ENCODE measurements at places on chromosomes 11 and 22.

- peak; percentile 55 for DNase-seq
Measured at GRCh38 chr11:74195828-74196227, 24.7 kb downstream of the PPME1 start.

DNA sequence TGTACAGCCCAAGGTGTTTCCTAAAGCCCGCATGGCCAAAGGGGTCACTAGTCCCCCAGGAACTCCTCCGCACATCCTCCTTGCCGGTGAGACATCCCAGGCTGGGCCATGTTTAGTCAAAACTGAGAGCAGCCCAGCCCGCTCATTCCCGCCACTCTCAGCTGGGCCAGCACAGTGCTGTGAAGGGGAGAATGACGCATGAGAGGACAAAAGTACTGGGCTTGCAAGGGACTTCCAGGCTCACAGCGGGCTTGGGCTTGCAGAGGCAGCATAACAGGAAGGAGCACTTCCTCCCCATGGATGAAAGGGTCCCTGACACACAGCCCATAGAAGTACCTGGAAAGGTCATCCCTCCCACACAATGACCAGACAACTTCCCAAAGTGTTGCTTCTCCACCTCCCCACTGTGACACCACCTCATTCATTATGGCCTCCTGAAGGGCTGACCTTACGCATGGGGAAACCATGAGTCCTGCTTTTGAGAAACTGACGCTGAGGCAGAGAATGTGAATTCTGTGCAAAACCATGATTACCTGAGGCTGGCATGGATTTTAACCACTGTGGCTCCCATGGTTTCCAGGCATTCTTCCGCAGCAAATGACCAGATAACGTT lies 19.1 kb downstream of the ETS1 start:
- no peak for DNase-seq

- DNase-seq, result no peak
Measured at GRCh38 chr22:37012262-37012904, 6.9 kb downstream of the TST start.

DNA sequence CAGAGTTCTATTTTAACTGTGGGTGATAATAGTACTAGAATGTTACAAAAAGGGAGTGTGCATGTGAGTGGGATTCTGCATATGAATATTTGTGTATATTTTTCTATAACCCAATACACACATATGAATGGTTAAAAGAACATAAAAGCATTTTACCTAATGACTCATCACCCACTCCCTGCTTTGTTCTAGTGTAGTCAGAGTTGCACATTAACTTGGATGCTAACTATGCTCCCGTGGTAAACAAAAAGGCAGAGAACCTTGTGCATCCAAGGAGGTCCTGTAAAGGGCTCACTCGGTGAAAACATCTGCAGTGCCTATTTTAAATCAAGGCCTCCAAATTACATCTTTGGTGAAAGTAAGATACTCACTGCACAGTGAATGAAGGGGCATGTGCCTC lies 1289.4 kb downstream of the LRRC4C start:
- DNase-seq, result no peak

DNA sequence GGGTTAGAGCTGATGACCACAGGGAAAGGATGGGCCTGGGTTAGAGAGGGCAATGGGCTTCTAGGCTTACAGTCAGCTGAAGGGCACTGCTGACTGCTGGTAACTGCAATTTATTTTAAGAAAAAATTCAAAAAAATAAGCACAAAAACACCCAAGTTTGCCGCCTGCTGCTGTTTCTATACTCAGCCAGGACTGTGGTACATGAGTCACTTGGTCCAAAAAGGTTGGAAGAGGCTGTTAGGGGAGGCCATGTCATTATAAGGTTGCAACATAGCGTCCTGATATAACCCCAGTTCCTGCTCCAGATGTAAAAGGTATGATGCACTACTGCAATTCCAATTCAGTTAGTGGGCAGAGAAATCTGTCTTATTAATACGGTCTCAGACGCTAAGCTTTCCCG lies 98.9 kb downstream of the ETS1 start:
- DNase-seq, result peak; percentile 98

GRCh38 chr11:125401746-125402145 lies 94.3 kb downstream of the FEZ1 start:
- no peak for DNase-seq

GRCh38 chr11:117910525-117910924 lies 18.7 kb downstream of the TMPRSS13 start:
- no peak for DNase-seq

- no peak for DNase-seq
Measured at GRCh38 chr11:62150887-62151736, 27.3 kb downstream of the INCENP start.

GRCh38 chr11:86181379-86181778 lies 63.2 kb upstream of the EED start:
- no peak for DNase-seq

- DNase-seq, result no peak
Measured at GRCh38 chr11:110044226-110044968, 48.8 kb upstream of the ZC3H12C start.

DNA sequence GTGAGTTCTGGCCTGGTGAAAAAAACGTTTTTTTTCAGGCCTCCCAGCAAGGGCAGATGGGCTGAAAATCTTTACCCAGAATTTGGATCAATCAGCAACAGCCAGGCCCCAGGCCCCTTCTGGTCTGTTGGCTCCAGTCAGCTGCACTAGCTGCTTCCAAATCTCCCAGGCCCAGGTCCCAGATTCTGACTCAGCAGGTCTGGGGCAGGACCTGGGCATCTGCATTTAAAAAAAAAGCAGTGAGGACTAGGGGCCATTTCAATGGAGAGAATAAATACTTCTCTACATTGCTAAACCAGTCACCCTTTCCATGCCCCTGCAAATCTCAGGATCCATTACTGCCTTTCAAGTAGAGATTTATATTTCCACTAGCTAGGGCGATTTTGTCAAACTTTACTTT lies 4.3 kb downstream of the SLC15A3 start:
- DNase-seq, result no peak

GRCh38 chr11:126082251-126083109 lies 19.8 kb upstream of the CDON start:
- DNase-seq, result no peak

GRCh38 chr11:128531588-128531987 lies 55.8 kb downstream of the ETS1 start:
- no peak for DNase-seq

GRCh38 chr22:37659897-37660708 lies 1.6 kb downstream of the PDXP start:
- no peak for DNase-seq

- no peak for DNase-seq
Measured at GRCh38 chr22:47406180-47406834, 643.9 kb downstream of the TBC1D22A start.

DNA sequence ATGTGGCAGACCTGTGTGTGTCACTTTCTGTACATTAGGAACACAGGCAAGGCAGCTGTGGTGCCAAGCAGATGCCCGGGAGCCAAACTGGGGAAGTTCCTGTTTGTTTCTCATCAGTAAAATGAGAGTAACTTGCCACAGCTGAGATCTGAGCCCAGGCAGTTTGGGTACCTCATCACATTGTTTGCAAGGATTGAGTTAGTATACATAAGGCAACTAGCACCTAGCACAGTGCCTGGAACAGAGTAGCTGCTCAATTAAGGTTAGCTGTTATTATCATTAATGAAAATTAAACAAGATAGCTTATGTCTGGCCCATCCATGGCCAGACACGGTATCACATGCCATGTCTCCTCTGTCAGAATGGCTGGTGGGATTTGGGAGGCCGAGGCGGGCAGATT lies 7.8 kb downstream of the SOX10 start:
- DNase-seq, result no peak

DNA sequence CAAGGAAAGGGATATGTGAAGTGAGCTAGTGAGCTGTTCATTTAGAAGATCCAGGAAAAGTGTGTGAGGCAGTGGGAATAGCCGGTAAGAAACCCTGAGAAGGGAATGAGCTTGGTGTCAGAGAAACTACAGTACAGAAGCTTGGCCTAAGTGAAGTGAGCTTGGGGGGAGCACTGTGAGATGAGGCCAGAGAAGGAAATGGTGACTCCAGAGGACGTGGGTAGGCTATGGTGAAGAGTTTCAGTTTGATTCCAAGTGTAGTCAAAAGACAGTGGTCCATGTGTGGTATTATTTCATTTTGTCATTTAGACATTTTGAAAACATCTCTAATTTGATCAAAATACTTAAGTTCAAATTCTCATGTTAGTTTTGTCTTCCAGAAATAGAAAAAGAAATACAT lies 77.2 kb downstream of the GRK3 start:
- no peak for DNase-seq

DNA sequence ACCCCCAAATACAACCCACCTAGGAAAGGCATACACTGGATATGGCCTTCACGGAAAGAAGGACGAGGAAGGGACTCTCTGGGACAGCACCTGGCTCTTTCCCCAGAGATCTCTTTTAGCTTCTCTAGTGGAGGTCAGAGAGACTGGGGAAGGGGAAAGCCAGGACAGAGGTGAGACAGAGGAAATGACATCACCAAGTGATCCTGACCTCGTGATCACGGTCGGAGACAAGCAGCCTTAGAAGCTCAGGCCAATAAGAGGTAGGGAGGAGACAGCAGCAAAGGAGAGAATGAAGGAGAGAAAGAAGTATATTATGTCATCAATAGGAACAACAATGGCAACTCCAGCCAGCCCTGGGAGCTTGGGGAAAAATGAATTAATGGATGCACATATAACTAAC lies 15.4 kb upstream of the TMPRSS13 start:
- no peak for DNase-seq

DNA sequence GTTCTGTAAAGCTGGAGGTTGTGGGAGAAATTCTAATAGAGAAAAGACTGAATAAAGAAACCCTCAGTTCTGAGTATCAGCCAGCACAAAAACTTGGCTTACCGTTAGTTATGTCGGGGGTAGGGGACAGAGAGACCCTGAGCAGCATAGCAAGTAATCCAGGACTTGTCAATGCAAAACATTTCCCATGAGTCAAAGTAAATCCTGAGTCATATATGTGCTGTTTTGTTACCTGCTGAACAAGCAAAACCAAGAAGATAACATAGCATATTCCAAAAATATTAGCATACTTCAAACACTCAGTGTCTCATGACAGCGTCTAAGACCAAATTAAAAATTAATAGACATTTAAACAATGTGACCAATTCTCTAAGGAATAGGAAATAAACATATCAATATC lies 75.1 kb upstream of the LUZP2 start:
- DNase-seq, result no peak

- no peak for DNase-seq
Measured at GRCh38 chr22:42207918-42208317, 62.5 kb downstream of the TCF20 start.

- DNase-seq, result no peak
Measured at GRCh38 chr11:134916421-134917213, 504.6 kb upstream of the B3GAT1 start.

- DNase-seq, result no peak
Measured at GRCh38 chr11:132493801-132494200, 1038.5 kb downstream of the OPCML start.

DNA sequence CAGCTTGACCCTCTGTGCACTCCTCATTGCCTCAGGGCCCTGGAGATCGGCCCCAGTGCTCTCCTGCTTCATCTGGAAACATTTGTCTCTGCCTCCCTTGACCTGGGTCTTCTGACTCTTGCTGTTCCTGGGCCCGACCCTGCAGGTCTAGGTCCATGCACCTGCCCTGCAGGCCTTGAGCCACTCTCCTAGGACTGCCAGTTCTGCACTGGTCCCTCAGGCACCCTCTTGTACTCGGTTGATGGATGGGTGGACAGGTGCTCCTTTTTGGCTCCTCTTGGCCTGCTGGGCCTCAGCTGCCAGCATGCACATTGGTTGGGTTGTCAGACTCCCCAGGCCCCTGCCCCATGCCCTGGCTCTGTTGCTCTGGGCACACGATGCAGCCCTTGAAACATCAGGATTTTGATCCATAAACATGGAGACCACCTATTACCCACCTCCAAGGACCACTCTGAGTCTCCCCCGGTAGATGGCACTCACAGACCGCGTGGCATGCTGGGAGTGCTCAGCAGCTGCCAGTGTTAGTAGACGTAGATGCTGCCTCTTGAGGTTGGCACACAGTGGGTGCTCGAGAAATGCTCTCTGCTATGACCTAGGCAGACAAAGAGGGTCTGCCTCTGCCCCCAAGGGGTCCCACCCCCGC lies 20.2 kb upstream of the ACR start:
- DNase-seq, result no peak

DNA sequence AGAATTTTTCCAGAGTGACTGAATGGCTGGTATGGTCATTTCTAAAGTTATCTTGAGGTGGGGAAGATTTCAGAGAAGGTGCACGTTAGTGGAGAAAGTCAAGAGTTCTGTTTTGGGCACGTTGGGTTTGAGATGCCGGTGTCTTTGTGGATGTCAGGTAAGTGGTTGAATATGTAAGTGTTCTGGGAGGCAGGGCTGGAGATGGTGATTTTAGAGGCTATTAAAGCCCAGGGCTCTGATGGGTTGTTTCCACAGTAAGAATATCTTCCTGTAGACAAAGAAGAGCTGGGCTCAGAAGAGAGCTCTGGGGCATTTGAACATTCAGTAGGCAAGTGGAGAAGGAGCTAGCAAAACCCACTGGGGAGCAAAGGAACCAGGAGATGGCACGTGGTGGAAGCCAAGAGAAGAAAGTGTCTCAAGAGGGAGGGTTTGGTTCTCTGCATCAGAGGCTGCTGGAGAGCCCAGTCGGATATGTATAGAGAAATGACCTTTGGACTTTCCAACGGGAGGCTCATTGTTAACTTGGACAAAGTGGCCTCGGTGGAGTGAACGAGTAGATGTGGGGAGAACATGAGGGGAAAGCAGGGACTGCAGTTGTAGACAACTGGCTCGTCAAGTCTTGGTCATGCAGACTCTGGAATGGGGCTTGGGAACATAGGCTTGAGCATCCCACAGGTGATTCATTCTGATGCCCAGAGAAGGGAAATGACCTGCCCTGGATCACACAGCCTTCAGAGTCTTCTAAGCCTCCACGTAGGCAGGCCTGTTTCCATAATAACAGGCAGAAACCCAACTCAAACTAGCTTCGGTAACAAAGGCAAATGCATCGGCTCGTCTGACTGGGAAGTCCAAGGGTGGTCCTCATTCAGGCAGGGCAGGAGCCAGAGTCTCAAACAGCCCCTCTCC lies 98.4 kb upstream of the PARVA start:
- no peak for DNase-seq

DNA sequence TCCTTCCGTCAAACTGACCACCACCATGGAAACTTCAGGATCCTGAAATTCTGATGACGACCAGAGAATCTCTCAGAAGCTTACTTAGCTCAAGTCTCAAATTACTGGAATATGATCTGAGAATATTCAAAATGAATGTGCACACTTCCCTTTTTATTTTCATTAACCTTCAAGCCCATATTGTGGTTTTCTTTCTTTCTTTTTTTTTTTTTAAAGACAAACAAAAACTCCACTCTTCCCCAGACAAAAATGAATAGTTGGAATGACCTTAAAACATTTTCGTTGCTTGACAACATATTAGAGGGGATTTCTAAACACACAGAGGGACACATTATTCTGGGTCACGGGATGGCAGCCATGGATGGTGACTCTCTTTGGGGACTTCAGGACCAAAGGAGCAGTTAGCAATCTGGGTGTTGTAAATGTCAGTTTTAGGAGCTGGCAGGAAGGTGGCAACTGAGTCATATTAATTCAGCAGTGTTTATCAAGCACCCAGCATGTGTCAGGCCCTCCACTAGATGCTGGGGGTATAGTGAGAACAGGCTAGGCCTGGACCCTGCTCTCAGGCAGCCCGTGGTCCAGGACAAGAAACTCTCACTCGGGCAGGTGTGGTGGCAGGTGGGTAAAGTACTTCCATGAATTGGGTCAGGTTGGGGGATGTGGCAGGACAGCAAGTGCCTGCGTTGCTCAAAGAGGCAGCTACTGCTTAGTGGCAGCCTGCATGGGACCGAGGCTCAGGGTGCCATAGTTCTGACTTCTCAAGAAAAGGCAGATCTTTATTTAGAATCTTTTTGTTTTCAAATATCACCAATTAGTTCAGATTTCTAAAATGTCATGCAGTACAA lies 126.1 kb downstream of the HIPK3 start:
- DNase-seq, result no peak

All from HCEC 1CT (cell line).